ENCODE measurements at places on chromosomes 4 and X.

DNA sequence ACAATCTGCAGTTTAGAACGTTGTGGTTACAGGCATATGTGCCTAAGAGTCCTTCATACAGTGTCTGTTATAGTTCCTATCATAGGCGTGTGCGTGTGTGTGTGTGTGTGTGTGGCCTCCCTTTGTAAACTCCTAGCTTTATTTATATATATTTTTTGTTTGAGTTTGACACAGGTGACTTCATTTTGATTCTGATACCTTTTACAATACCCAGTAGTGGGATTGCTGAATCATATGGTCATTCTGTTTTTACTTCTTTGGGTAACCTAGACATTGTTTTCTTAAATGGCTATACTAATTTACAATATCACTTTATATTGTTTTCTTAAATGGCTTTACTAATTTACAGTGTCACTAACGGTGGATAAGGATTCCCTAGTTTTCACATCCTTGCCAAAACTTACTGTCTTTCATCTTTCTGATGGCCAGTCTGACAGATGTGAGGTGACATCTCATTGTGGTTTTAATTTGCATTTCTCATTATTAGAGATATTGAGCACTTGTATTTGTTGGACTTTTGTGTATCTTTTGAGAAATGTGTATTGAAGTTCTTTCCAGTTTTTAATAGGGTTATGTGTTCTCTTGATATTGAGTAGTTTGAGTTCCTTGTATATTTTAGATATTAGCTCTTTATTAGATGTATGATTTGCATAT is 211.1 kb upstream of the NUDT6 start:
- no peak for DNase-seq

DNA sequence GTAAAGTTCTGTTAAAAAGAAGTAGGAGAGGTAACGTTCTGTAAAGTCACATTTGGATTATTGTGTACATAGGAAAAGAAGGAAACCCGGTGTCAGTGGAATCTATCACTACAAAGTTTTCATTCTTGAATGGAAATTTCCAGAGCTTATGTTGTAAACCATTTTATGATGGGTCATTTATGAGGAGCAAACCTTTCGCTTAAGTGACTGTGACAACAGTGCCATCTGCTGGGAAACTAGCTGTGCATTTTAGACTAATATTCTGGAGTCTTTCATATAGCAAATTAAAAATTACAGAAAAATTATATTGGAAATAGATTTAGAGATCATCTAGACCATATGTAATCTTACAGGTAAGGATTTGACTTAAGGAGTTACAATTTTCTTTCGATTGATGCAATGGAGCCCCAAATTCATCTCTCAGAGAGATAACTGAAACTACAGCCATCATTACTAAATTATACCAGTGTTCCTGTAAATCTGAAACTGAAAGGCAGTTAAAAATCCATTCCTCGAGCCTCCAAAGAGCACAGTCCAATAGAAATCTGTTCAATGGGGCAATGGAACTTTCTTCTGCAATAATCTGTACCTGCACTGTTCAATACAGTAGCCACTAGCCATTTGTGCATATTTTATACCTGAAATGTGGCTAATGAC is 26.9 kb downstream of the ASB9 start:
- DNase-seq: no peak

DNA sequence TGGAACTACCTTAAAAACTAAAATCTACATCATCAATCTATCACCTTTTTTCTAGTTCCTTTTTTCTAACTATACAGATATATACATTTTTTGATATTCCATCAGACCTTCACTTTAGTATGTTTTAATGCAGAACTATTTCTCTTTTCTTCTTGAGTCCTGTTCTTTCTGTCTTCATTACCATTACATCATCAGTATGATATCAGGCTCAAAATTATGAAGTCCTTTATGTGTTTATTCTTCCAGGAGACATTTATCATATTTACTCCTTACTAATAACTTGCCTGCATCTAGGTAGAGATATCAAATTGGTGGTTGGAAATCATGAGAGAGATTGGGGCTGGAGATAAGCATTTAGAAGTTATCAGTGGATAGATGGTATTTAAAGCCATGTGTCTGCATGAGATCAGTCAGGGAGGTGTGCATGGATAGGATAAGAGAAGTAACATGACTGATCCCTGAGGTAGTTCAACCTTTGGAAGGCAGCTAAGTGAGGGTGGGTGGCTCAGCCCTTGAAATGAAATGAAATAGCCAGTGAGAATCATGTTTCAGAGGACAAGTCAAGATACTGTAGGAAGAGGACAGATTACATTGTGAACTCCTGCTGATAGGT is 43.1 kb downstream of the MRPL1 start:
- no peak for DNase-seq

GRCh38 chr4:100146756-100147155 is 43.5 kb downstream of the DDIT4L start:
- DNase-seq: no peak

GRCh38 chrX:153491351-153491914 is 3.3 kb upstream of the BGN start:
- no peak for DNase-seq

GRCh38 chr4:5774416-5775036 is 63.5 kb downstream of the EVC start:
- DNase-seq: no peak

DNA sequence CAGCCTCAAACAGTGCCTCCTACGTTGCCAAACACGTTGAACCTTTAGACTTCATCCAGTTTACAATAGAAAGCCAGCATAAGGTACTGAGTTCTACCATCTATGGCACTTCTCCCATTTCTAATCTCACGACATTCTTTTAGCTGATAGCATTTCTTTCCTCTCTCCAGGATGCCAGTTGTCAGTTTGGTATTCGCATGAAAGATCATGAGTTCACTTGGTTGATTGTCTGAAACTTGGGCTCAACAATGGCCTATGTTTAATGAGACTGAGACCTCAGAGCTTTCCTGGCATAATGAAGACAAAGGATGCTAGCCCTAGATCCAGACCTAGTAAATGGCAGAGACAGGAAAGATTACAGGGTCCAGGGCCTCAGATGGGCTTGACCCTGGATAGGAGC is 69.2 kb upstream of the SPRY1 start:
- DNase-seq: no peak

DNA sequence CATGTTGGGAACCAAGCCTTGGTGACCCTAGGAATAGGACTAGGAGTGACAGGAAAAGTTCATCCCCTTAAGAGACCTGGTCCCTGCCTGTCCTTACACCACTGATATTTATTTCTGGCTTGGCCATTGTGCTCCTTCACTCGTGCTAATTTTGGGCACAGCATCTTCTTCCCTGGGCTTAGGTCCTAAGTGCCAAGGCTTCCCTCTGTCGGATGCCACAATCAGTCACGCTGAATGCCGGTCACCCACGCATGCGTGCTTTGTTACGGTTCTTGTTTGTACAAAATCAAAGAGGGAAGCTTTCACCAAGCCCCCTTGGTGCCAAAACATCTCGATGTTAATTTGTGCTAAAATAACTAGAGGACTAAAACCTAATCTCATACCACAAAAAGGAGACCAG is 17.4 kb upstream of the MAP3K15 start:
- peak; percentile 37 for DNase-seq

- no peak for DNase-seq
These were observed 210.6 kb upstream of the DKK2 start for GRCh38 chr4:107246761-107247160.

DNA sequence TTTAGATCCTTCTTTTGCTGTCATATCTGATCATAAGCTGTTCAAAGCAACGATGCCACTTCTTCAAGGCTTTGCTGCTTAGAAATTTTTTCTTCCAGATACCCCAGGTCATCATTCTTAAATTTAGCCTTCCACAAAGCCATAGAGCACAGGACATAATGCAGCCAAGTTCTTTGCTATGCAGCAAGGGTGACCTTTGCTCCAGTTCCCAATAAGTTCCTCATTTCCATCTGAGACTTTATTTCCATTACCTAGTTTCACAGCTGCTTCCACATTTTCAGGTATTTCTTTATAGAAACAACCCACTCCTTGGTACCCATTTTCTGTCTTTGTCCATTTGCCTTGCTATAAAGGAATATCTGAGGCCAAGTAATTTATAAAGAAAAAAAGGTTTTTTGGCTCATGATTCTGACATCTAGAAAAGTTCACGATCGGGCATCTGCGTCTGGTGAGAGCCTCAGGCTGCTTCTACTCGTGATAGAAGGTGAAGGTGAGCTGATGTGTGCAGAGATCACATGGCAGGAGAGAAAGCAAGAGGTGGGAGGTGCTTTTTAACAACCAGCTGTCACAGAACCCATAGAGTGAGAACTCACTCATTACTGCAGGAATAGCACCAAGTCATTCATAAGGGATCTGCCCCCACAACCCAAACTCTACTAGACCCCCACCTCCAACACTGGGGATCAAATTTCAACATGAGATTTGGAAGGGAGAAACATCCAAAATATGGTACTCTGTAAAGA is 11.8 kb upstream of the TASL start:
- no peak for DNase-seq

DNA sequence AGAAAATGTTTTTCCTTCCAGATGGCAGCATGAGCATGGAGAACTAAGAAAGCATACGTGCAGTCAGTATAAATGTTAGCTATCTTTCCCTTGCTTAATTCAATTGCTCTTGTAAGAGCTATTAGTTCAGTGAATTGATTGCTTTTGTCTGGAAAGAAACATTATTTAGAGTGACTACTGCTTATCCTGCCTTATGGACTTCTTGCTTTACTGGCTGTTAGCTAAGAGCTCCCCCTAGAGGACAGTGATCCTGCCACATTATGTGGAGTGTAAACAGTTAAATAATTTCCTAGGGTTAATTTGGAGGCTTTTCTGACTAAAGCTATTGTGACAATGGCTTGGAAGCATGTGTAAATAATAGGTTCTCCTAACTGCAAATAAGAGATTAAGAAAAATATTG is 1402.4 kb downstream of the FAM133A start:
- no peak for DNase-seq

- DNase-seq: no peak
These were observed 59.5 kb upstream of the MSANTD1 start for GRCh38 chr4:3189459-3189858.

GRCh38 chr4:138113819-138114400 is 128.2 kb downstream of the SLC7A11 start:
- DNase-seq: no peak

GRCh38 chrX:115652221-115652620 is 91.2 kb downstream of the PLS3 start:
- DNase-seq: no peak

- DNase-seq: no peak
These were observed 121.4 kb downstream of the COX18 start for GRCh38 chr4:72948080-72948479.

GRCh38 chr4:89799071-89799470 is 37.9 kb downstream of the SNCA start:
- no peak for DNase-seq

- DNase-seq: no peak
These were observed 120.8 kb downstream of the SH2D1A start for GRCh38 chrX:124467202-124467601.

GRCh38 chr4:1631136-1631535 is 53.0 kb downstream of the FAM53A start:
- no peak for DNase-seq

GRCh38 chrX:2898846-2899512 is 30.2 kb downstream of the ARSD start:
- no peak for DNase-seq

- no peak for DNase-seq
These were observed 19.1 kb upstream of the UBA6 start for GRCh38 chr4:67719953-67720617.

GRCh38 chr4:99610605-99611175 is 36.1 kb downstream of the MTTP start:
- DNase-seq: no peak

DNA sequence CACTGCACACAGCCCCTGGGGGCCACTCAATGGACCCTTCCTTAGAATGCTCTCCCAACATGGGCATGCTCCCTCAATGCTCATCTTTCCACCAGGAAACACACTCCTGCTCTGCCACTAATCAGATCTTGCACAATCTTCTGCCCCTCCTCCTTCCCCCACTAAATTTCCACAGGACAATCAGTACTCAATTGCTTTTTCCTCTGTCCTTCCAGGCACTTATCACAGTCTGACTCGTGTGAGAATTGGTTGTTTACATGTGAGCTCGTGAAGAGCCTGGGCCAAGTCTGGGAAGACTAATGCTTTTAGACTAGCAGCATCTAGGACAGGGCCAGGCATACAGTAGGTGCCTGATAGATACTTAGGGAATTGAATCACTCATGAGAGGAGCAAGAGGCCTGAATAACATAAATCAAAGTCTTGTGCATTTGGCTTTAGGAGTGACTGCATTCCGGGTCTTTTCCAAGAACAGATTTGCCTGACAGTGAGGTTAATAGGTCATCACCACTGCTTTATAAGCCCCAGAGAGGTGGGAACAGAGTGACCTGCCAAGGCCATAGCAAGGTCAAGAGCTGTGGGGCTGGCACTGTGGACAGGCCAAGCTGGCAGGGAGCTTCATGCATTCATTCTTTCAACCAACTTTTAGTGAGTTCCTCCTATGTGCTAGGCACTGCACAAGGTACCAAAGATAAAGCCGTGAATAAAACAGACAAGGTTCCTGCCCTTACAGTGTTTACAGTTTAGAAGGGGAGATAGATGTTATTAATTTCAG is 55.0 kb downstream of the PRPS1 start:
- peak; percentile 27 for DNase-seq

DNA sequence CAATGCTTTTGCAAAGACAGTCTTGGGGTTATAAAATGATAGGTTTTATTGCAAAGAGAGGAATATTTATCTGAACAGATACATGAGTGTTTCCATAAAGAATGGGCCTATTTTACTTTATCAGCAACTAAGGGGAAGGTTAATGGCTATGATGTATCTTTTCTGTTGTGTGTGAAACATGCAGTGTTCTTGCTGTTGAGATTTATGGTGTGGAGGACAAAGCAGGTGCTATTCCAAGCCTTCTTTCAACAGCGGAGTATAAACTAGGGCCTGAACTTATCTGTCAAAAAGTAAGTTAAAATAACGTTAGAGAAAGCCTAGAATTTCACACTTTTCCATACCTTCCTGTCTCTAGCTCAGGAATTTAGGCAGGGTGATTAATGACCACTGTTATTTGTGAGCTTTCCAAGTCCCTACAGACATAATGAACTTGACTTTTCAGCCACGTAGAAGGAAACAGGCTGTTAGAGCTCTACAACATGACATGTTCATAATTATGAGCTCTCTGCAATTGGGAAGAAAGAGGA is 411.4 kb downstream of the IL1RAPL1 start:
- no peak for DNase-seq

- no peak for DNase-seq
These were observed 19.9 kb downstream of the VSIG4 start for GRCh38 chrX:66019974-66020373.

DNA sequence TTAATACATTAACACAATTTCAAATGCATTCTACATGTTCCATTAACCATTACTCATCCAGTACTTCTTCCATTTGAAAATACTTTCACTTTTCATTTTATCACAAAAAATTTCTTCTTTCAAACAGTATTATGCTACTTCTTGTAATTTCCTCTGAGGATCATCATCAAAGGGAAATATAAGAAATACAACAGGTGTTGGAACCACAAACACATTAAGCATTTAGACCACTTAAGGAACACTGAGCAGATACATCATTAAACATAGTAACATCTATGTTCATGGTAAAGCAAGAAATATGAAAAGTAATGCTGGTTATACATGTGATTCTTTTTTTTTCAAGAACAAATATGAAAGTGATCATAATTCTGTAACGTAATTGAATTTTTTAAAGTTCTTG is 2207.0 kb downstream of the ARAP2 start:
- DNase-seq: no peak

Data from left ventricle myocardium superior (tissue), 1 donor.